D721Med (cell line): ENCODE measurements at places on chromosomes 7 and 10.
A peak's percentile ranks its signal among the peaks of the same experiment; 100 is the strongest.

- DNase-seq = no peak
Observed at GRCh38 chr10:10855151-10855581, 162.5 kb upstream of the CELF2 start.

GRCh38 chr7:107982042-107982840 is 20.7 kb downstream of the LAMB1 start:
- no peak for DNase-seq

DNA sequence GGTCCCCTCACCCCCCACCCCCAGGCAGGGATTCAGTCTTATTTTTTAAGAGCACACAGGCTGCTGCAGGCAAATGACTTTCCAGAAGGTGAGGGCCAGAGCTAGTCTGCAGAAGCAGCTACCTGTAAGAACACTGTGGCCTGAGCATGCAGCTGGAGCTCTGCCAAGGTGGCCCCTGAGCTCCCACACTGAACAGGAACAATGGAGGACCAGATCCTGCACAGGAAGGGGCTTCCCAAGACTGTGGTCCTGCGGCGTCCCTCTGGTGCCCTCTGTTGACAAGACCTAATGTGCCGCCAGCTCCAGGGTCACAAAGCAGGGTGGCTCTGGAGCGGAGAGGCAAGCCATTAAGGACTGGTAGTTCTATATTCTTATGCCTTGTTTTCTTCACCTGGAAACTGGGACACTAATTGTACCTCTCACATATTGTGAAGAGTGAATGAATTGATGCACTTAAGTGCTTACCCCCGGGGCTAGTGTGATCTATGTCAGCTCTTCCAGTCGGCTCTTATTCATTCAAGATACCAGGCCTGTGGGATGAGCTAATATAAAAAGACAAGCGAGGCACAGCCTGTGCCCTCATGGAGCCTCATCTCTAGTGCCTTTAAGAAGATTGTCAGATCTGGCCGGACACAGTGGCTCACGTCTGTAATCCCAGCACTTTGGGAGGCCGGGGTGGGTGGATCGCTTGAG is 8.0 kb upstream of the BEND7 start:
- peak; percentile 62 for DNase-seq

DNA sequence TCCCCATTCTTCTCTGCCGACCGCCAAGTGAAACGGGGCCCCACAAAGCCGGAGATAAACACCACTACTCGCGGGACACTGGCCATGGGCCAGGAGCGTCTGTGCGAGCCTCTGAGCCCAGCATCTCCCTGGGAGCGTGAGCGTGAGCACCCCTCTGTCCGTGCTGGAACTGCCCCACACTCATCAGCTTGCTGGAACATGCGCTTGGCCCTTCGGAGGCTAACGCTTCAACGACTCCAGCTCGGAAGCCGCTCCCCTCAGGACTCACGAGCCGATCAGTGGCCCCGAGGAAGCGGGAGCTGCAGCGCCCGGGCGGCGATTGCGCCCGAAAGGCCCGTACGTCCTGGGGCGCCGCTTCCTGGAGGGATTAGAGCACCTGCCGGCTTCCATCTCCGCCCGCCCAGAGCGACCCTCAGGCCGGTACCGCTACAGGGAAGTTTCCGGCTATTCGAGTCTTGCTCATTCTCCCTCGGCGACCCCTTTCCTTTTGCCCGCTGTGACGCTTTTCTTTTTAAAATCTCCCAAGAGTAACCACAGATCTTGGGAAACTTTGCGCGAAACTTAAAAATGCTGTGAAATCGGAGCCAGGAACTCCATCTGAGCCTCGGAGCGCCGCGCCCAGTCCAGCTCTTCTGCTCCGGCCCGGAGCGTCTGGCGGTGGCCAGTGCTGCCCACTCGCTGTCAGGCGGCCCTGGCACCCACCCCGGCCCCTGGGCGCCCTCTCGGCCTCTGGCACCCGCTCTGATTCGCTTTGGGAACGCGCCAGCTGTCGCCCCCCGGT is 1.0 kb downstream of the TLL2 start:
- no peak for DNase-seq

- no peak for DNase-seq
Observed at GRCh38 chr7:12661581-12661980, 25.9 kb upstream of the ARL4A start.

GRCh38 chr10:71075086-71075758 is 137.1 kb upstream of the UNC5B start:
- DNase-seq = peak; percentile 17
